ENCODE measurements at places on chromosomes 1 and 21.

- H3K27ac ChIP-seq = peak overlapping the region; percentile 66
- no peak for DNase-seq
- H3K4me1 ChIP-seq = peaks cover 13% of the 10 kb centered on the region
- no peaks in the 10 kb centered on the region for H3K36me3 ChIP-seq
- peaks cover 9% of the 10 kb centered on the region for H3K27me3 ChIP-seq
- H3K4me3 ChIP-seq = no peak overlapping the region
Observed at GRCh38 chr21:44881198-44881872, 7.8 kb upstream of the PTTG1IP start.

DNA sequence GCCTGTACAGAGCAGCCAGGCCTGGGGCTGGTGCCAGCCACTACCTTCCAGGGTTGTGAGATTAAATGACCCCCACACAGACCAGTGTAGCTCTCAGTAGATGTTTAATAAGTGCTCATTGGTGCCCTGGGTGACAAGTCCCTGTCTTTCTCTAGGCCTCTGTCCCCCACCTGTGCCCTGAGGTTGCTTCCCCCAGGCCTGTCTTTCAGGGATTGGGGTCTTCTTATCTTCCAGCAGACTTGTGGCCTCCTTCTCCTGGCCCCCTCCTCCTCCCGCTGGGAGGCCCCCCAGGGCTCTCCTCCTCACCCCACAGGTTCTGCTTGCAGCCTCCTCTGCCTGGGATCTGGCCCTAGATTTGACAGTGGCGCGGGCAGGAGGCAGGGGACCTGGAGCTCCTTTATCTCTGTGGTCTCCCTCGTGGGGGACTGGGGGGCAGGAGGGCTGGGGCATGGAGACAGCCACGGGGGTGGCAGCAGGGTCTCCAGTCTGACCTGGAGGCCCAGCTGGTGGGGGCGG, 40.3 kb downstream of the EPHA2 start:
- no peaks in the 10 kb centered on the region for H3K27me3 ChIP-seq
- H3K4me1 ChIP-seq = peaks cover 38% of the 10 kb centered on the region
- H3K36me3 ChIP-seq = no peaks in the 10 kb centered on the region

DNA sequence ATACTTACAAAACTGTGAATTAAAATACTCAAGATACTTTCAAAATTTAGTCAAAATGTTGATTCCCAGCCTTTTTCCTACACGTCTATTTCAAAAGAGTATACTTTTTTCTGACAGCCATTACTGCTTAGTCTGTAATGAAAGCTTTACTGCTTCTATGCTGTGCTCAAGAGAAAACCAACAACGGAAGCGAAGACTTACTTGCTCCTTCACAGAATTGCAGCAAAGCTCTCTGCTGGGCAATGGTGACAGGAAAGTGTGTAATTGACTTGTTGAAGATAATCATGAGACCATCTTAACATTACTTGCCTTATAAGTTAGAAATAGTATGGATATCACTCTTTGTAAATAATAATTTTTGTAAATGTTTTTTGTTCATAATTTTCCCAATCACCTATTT, 1.7 kb upstream of the DYNLT5 start:
- no peak overlapping the region for H3K27ac ChIP-seq
- peaks cover 14% of the 10 kb centered on the region for H3K27me3 ChIP-seq
- no peak for DNase-seq
- H3K4me1 ChIP-seq = peaks cover 14% of the 10 kb centered on the region
- H3K4me3 ChIP-seq = no peak overlapping the region
- H3K36me3 ChIP-seq = no peaks in the 10 kb centered on the region

DNA sequence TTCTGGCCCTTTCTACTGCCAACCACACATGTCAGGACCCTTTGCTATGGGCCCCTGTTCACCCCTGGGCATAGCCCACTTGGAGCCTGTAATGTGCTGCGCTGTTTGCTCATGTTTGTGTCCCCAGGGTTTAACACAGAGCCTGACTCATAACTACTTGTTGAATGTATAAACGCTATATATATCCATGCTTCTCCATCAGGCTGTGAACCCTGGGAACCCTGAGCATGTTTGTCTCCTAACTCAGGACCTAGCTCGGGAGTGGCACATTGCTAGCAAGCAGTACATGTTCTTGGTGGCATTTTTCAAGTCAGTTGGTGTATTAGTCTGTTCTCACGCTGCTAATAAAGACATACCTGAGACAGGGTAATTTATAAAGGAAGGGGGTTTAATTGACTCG, 8.0 kb downstream of the OLFML3 start:
- H3K27ac ChIP-seq = no peak overlapping the region
- no peaks in the 10 kb centered on the region for H3K27me3 ChIP-seq
- no peaks in the 10 kb centered on the region for H3K36me3 ChIP-seq
- DNase-seq = no peak

GRCh38 chr21:42381347-42381984, 14.4 kb downstream of the TMPRSS3 start:
- peak; percentile 14 for DNase-seq
- H3K27ac ChIP-seq = no peak overlapping the region
- peaks cover 7% of the 10 kb centered on the region for H3K27me3 ChIP-seq
- H3K4me1 ChIP-seq = no peaks in the 10 kb centered on the region
- no peaks in the 10 kb centered on the region for H3K36me3 ChIP-seq

- DNase-seq = no peak
- peaks cover 3% of the 10 kb centered on the region for H3K36me3 ChIP-seq
- H3K27me3 ChIP-seq = no peaks in the 10 kb centered on the region
- H3K4me3 ChIP-seq = no peak overlapping the region
- peaks cover 32% of the 10 kb centered on the region for H3K4me1 ChIP-seq
Observed at GRCh38 chr1:14974361-14974760, 179.2 kb upstream of the TMEM51 start.

- H3K36me3 ChIP-seq = no peaks in the 10 kb centered on the region
- no peak overlapping the region for H3K27ac ChIP-seq
- peaks cover 6% of the 10 kb centered on the region for H3K27me3 ChIP-seq
- H3K4me1 ChIP-seq = peaks cover 18% of the 10 kb centered on the region
- no peak for DNase-seq
Observed at GRCh38 chr1:223339861-223340260, 24.1 kb downstream of the SUSD4 start.
